NCI-H2107 (cell line): ENCODE measurements at places on chromosomes 6 and 20.

GRCh38 chr20:24970030-24970553, 21.0 kb downstream of the CST7 start:
- DNase-seq: no peak

DNA sequence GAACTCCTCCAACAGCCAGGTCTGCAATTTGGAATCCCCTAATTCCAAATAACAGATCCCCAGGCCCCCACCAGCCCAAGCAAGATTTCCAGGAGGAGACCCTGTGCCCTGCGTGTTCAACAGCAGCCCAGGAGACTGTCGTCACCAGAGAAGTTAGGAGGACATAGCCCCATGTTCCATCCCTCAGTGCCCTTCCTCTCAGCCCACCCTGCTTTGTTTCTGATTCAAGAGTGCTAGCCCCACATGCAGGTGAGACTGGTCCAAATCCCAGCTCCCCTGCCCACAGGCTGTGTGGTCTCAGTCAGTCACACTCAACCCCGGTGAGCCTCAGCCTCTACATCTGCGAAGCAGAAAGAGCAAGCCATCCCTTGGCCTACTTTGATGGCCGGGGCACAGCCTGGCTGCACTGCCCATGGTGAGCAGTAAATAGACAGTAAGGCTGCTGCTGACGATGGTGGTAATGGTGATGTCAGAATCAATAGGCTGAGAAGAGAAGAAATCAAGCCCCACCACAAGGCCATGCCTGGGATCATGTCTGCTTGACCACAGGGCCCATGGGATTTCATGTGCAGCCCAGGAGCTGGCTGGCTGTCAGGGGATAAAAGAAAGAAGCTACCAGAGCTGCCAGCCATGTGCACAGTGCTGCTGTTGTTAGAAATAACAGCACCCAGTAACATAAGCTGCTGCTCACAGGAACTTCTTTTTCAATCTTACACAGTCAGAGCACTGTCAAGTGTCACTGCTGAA, 51.5 kb upstream of the NXT1 start:
- no peak for DNase-seq

GRCh38 chr20:39445095-39445494, 483.0 kb downstream of the DHX35 start:
- no peak for DNase-seq

DNA sequence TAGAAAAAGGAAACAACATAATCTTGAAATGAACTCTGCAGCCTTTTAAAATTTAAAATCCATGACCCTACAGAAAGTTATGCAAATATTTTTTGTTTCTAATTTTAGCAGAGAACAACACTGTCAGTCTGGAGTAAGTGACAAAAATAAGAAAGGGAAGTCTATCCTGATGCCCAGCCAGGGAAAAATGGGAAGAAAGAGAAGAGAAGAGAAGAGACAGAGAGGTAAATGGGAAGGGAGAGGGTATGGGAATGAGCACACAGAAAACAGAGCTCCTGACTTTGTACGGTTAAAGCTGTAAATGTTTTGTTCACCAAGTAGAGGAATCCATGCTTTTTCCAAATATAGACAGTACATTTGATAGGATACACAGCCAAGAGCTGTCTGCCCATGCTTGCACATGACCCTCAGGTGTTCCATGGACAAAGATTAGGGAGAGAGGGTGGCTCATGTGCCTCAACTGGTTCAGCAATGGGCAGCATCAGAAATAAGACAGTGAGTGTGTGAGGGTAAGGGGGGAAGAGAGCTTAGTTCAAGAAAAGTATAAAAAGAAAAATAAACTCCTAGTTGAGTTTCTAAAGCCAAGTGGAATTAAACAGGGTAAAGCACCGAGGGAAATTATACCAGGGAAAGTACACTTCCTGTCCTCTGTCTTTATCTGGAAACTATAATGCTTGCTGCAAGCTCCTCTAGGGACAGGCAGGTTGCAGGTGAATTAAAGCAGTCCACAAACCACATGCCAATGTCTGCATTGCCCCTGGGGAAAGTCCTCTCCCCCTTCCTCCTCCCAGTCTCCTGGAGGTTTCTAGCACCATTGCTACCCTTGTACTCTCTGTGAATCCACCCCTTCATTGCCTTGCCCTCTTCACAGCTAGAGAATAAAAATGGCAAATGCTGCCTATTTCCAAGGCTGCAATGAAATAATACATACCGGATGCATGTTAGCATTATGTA, 30.0 kb downstream of the MAP3K5 start:
- no peak for DNase-seq

- peak; percentile 82 for DNase-seq
Measured at GRCh38 chr6:35808688-35809087, 3.5 kb downstream of the LHFPL5 start.

GRCh38 chr6:56798163-56798562, 155.5 kb upstream of the DST start:
- no peak for DNase-seq
